ENCODE measurements at places on chromosomes 4 and X. TPM values are rescaled to one million over a fixed set of nuclear protein-coding genes. Genes with fewer than 3 reads are reported as not detected.

GRCh38 chrX:46341767-46342322 is 203.4 kb downstream of the ZNF674 start:
- DNase-seq: no peak

- no peak for DNase-seq
Measured at GRCh38 chr4:180134091-180134866, 2108.9 kb upstream of the TENM3 start.

The SYNPO2 gene
- 29.1 TPM for polyA plus RNA-seq

DNA sequence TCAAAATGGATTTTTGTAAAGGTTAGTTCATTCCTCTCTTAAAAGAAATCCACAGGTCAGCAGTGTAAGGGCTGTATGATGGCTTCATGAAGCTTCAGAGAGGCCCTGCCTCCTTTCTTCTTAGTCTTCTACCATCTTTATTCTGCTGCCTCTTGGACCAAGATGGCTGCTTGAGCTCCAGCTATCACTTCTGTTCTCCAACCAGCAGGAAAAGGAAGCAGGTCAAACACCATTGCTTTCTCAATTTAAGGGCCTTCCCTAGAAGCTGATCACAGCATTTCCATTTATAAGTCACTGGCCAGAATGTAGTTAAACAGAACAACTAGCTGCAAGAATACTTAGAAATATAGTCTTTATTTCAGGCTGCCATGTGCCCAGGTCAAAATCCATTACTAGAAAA is 336.8 kb upstream of the KLF3 start:
- DNase-seq: no peak

DNA sequence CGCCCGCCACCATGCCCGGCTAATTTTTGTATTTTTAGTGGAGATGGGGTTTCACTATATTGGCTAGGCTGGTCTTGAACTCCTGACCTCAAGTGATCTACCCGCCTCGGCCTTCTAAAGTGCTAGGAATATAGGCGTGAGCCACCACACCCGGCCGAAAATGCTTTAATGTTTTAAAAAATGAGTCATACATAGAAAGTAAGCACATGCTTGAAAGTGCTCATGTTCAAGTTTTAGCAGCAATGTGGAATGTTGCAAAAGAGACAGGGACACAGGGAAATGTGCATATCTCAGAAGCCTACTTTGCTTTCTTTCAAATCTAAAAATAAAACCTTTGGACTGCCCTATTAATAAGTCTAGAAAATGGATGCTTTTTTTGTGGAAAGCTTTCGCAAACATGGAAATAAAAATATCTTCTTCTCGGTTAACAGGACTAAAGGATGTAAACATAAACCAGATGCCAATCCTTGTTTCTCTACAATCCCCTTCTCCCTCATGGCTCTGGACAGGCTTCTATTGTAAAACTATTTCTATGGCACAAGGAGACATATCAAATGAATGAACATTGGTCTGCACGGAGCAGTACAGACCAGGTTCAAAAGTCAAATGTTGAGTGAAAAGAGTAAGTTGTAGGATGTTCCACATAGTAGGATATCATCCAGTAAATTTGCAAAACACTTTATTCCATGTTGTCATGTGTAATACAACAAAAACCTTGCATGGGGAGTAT is 15.0 kb downstream of the MECP2 start:
- DNase-seq: no peak

DNA sequence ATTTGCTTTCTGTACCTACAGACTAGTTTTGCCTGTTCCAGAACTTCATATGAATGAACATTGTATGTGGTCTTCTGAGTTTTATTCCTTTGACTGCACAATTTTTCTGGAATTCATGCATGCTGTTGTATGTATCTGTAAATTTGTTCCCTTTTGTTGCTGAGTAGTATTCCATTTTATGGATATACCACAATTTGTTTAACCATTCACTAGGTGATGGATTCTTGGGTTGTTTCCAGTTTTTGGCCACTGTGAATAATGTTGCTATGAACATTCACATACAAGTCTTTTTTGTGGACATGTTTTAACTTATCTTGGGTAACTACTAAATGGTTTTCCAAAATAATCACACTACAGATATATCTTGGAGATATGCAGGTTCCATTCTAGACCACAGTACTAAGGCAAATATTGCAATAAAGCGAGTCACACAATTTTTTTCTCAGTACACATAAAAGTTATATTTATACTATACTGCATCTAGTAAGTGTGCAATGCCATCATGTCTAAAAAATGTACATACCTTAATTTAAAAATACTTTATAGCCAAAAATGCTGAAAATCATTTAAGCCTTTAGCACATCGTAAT is 58.7 kb downstream of the TSPAN5 start:
- DNase-seq: no peak

- no peak for DNase-seq
Measured at GRCh38 chr4:39521253-39521919, 5.9 kb downstream of the UGDH start.

DNA sequence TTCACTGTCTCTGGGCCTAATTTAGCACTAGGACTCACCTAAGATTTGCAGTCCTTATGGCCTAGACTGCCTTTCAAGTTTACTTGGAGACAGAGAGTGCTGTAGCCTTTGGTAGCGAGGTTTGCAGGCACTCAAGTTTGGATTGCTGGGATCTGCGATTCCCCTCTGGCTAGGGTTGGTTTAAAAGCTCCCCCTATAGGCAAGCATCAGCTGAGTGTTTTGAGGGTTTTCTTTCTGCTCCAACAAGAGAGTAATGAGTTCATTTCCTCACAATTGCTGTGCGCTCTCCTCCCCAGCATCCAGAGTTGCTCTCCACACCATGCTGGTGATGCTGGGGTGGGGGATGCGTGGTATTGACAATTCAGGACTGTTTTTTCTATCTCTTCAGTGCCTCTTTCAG is 206.9 kb downstream of the GLUD2 start:
- no peak for DNase-seq

GRCh38 chr4:152099555-152099954 is 338.7 kb upstream of the GATB start:
- DNase-seq: no peak

DNA sequence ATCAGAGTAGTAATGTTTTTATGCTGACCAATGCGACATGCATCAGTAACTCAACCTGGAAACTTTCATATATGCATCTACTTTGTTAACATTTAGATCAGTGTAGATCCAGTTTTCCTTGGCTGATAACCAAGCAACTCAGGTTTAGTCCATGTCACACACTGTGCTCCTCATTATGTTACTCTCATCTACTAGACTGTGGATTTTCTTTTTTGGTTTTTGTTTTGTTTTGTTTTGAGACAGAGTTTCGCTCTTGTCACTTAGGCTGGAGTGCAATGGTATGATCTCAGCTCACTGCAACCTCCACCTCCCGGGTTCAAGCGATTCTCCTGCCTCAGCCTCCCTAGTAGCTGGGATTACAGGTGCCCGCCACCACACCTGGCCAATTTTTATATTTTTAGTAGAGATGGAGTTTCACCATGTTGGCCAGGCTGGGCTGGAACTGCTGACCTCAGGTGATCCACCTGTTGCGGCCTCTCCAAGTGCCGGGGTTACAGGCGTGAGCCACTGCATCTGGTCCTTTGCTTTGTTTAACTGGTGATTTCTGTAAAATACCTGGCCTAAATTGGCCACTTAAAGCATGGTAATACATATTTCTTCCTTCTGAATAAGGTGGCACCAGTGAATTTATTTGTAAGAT is 48.6 kb downstream of the SMARCAD1 start:
- no peak for DNase-seq

DNA sequence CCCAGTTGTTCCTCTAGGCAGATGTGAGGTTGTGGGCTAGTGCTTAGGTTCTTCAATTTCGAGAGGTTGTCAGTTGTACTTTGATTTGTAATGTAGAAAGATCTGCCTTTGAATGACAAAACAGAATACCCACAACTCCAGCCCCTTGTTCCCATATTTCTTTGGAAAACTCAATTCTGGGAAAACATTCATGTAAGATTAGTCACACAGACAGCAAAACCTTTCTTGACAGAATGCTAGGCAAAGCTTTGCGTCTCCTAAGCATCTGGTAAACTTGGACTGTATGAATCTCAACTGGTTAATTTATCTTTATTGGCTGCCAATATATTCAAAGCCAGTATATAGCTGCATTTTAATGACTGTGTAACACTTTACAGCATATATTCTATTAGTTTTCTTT is 34.9 kb downstream of the NOCT start:
- no peak for DNase-seq

GRCh38 chr4:170497112-170497511 is 407.4 kb upstream of the AADAT start:
- DNase-seq: no peak

The DMP1 gene
- not detected for polyA plus RNA-seq

DNA sequence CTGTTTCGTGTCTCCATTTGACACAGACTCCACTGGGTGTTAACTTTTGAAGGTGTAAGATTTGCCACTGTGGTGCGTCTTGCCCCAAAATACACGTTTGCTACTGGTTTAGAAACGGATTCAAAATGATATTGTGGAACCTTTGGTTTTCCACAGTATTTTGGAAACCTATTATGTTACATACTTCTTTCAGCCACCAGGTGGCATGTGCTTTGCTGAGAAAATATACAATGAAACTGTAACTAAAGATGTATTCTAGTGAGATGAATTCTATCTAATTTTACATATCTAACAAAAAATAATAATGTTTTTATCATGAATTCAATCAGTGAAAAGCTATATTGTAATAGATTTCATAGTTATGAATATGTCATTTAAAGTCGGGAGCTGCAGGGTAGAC is 28.4 kb upstream of the SLITRK4 start:
- no peak for DNase-seq
